Inflammatory macrophage (primary cell): ENCODE measurements at places on chromosomes 11 and 22.
A peak's percentile ranks its signal among the peaks of the same experiment; 100 is the strongest.

GRCh38 chr11:19279451-19279850, 38.7 kb upstream of the E2F8 start:
- no peak for DNase-seq

DNA sequence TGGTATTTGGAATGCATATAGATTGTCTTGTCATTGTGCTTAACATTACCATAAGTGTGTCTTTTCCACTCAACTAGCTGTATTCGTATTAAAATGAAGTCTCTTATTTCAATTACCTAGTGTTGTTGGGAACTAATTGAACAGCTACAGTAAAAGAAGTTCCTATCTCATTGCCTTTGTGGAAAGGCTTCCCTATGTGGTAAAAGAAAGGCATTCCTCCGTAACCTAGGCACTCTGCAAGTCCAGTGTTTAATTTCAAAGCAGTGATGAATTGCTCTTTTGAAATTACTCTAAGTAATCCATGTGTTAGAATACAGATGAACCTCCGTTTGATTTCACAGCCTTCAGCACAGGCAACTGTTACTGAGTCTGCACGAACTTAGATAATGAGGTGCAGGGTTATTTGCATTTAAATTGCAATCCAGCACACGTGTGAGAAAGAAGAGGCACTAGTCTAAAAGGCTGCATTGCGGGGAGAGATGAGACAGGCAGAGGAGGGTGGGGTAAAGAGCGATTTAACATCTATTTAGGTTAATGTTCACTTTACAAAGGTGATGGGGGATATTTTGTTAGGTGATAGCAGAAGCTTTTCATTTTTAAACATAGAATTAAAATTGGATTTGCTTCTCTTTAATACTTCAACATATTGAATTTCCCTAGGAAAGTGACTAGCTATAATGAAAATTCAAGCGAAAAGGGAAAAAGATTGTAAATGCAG, 25.0 kb upstream of the CRTAM start:
- DNase-seq: no peak

GRCh38 chr22:29336751-29337490, 21.4 kb upstream of the RASL10A start:
- DNase-seq: peak; percentile 37

DNA sequence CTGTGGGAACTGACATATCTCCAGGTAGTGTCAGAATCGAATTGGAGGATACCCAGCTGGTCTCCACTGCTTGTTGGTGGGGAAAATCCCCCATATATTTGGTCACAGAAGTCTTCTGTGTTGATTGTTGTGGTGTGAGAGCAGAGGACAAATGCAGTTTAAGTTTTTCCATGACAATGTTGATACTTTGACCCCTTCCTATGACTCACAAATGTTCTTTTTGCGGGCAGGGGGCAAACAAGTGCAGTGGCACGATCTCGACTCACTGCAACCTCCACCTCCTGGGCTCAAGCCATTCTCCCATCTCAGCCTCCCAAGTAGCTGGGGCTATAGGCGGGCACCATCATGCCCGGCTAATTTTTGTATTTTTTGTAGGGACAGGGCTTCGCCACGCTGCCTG, 7.4 kb upstream of the PATL1 start:
- DNase-seq: no peak

DNA sequence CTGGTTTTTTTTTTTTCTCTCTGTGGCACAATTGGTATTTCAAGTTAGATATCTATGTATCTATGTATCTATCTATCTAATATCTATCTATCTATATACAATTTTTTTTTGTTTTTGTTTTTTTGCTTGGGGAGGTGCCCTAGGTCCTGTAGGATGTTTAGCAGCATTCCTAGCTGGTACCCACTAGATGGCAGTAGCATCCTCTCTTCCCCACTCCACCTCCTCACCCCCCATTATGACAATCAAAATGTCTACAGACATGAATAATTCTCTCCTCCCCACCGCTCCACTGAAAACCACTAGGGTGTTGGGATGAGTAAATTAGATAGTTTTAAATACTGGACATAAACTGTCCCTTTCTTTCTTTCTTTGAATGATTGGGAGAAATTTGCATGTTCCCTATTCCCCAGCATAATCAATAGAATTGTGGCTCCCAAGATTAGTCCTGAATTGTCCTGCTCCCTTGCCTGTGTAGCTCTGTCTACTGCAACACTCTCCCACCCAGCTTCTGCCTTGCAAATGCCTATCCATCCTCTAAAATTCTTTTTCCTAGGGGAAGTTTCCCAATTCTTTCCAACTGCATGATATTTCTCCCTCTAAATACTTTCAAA, 1152.4 kb downstream of the LRRC4C start:
- peak; percentile 1 for DNase-seq

GRCh38 chr11:834371-835316, 1.9 kb downstream of the CD151 start:
- DNase-seq: peak; percentile 30

DNA sequence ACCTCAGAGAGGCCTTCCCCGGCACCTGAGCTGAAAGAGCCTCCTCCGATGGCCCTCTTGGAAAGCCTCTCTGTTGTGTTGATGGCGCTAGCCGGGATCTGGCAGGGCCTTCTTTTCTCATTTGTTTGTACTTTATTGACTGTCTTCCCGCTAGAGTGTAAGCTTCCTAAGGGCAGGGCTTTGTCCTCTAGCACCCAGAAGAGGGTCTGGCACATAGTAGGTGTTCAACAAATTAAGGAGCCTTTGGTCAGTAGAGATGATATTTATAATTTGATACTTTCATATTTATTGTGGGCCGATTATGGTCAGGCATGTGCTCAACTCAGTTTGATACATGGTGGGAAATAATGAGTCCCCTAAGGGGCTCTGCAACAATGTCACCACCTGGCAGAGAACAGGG, 4.0 kb downstream of the ARL2 start:
- no peak for DNase-seq

DNA sequence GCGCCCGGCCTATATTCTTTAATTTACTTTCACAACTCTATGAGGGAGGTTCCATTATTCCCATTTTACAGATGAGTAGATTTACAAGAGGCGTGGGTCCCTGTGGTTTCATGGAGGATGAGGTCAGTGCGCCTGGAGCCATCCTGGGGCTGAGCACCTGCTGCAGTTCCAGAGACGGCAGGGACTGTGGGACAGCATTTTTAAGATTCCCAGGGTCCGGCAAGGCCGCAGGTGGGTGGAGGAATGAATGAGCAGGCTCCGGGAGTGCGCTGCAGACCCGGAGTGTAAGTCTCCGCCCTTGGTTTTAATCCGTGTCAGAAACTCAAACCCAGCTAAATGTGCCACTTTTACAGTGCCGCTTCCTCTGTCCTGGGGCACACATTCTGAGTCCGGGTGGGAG, 4.1 kb upstream of the CHRM1 start:
- no peak for DNase-seq

- DNase-seq: no peak
Observed at GRCh38 chr11:126494831-126495230, 139.3 kb downstream of the ST3GAL4 start.

GRCh38 chr11:10906521-10906920, 48.7 kb upstream of the ZBED5 start:
- no peak for DNase-seq

DNA sequence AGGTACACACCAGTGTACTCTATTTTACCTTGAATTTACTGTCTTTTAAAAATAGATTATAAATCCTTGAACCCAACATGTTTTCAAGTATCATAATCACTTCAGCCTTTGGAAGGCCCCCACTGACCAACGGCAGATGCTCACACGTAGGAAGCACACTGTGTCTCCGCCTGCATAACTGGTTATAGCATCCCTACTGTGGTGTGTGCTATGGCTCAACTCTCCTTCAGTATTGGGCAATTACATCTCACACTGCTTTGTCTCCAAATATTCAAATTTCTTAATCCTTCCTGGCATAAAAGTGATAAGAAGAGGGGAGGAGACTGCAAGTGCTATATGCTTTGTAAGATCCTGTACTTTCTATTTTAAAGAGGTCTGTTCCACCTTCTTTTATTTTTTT, 165.7 kb downstream of the CADM1 start:
- no peak for DNase-seq

GRCh38 chr11:126766440-126766839, 234.1 kb downstream of the KIRREL3 start:
- DNase-seq: no peak

GRCh38 chr11:63552921-63553320, 10.3 kb downstream of the PLAAT2 start:
- DNase-seq: no peak

- no peak for DNase-seq
Observed at GRCh38 chr11:73152861-73153483, 10.9 kb upstream of the FCHSD2 start.

DNA sequence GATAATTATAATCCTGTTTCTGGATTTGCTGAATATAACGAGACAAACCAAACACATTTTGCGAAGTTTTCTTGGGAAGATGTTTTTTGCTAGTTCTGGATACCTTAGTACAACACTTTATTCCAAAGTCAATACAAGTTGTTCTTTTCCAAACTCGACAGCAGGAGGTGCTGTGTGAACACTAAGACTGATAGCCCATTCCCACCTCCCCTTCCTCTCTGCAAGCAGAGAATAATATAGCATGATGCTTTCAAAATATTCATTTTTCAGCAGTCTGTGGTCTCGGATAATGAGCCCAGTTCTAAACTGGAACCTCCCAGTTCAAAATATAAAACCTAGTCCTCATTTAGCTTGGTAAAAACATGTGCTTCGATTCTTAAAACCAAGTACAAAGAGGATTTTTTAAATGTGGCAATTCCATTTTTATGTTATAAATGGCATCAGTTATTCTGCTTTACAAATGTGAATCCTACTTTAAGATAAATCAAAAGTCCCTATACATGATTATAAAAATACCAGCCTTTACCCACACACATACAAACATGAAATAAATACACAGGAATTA, 129.1 kb downstream of the DCDC1 start:
- DNase-seq: peak; percentile 9

DNA sequence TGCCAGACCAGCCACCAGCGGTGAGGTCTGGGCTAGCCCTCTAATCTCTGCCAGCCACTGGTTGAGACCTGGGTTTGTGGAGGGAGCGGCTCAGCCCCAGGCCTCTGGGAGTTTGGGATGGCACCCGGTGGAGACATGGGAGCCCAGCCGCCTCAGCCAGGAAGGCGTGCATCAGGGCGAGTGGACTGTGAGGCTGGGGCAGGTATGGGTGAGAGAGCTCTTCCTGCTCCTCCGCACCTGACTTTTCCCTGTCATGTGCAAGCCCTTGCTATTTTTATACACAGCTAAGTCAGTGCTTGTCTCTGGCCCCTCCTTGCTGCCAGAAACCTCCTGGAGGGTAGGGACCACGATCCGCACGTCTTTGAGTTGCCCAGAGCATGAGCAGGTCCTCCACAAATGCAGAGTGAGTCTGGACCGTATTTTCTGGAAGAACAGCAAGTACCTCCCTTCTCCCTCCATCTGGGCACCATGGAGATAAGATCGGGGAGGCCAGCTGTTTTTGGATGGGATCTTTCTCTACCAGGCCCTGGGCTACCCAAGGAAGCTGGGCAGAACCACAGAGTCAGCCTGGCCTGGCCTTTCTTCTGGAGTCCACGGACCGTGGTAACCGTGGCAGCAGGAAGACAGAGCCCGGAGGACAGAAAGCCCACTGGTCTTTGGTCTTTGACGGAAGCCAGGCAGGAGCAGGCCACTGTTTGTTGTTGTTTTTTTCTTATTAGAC, 53.3 kb downstream of the IGLL1 start:
- DNase-seq: no peak

DNA sequence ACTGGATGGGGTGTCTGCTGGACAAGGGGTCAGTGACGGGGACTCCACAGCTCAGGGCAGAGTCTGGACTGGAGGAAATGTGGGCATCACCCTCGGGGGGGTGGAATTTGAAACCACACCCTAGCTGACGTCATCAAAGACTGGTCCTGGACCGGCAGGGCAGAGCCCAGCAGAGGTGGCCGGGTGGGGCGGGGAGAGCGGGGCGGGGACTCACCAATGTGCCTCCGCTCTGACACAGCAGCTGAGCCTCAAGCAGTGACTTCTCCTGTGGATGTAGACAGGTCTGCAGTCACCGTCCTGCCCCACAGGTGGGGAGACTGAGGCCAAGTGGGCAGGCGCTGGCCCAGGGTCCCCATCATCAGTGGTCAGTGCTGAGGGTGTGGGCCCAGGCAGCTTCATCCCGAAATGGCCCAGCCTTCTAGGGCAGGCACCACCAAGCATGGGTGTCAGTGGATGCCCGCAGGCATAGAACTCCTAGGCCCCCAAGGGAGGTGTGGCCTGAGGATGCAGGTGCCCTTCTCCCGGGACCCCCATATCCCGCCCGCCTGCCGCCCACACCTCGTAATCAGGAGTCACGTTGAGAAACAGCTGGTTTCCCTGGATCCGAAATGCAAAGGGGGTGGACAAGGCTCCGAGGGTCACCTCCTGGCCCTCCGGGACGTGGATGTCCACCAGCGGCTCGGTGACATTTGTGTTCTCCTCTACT, 603 bp downstream of the CDHR5 start:
- no peak for DNase-seq

GRCh38 chr11:76330651-76331050, 50.3 kb downstream of the THAP12 start:
- no peak for DNase-seq

DNA sequence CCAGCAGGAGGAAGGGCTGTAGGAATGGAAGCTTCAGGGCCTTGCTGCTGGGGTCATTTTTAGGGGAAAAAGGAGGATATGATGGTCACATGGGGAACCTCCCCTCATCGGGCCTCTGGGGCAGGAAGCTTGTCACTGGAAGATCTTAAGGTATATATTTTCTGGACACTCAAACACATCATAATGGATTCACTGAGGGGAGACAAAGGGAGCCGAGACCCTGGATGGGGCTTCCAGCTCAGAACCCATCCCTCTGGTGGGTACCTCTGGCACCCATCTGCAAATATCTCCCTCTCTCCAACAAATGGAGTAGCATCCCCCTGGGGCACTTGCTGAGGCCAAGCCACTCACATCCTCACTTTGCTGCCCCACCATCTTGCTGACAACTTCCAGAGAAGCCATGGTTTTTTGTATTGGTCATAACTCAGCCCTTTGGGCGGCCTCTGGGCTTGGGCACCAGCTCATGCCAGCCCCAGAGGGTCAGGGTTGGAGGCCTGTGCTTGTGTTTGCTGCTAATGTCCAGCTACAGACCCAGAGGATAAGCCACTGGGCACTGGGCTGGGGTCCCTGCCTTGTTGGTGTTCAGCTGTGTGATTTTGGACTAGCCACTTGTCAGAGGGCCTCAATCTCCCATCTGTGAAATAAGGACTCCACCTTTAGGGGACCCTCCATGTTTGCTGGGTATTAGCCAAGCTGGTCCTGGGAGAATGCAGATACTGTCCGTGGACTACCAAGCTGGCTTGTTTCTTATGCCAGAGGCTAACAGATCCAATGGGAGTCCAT, 14.1 kb downstream of the IL10RA start:
- DNase-seq: peak; percentile 4

- DNase-seq: peak; percentile 38
Observed at GRCh38 chr11:14500181-14500651, 605 bp upstream of the COPB1 start.

DNA sequence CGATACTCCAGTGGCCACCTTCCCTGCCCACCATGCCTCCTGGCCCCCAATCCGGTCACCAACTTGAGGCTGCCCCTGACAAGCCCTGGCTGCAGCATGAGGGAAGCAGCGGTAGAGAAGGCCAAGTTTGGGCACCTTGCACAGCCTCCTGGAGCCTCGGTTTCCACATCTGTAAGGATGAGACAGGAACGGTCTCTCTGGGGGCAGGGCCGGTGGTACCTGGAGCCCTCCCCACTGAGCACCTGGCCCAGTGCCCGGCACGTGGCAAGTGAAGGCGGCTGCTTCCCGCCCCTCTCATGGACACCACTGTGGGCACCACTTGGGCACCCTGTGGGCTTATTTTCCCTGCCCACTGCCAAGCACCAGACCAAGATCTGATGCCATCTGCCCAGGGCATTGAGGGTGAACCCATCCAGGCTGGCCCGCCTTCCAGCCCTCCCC, 77.8 kb downstream of the CDKN1C start:
- no peak for DNase-seq
